Muscle of arm (tissue), 14 donors: ENCODE measurements at places on chromosomes 11 and 22. TPM values are rescaled to one million over a fixed set of nuclear protein-coding genes. Genes with fewer than 3 reads are reported as not detected.

- DNase-seq: no peak
Observed at GRCh38 chr11:95182397-95182796, 48.6 kb downstream of the SESN3 start.

GRCh38 chr11:429931-430456 lies 11.8 kb downstream of the ANO9 start:
- no peak for DNase-seq

CABP7 gene
- polyA plus RNA-seq: not detected

PRG2 gene
- 0.17 TPM for polyA plus RNA-seq
